ENCODE measurements at places on chromosomes 6 and 20.

DNA sequence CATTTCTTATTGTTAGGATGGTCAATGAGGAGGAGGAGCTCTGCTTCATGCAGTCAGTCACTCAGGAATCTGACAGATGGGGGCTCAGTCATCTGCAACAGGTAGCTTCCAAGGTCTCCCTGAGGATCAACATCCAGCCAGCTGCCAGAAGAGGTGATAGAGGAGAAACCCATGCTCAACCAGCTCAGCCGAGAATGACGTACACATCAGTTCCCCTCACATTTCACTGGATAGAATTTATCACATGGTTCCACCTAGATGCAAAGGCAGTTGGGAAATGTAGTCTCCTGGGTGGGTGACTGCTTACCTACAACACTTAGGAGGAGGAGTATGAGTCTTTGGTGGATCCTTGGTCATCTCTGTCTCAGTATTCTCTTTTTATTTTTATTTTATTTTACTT lies 144.5 kb downstream of the CEBPB start:
- peak; percentile 16 for DNase-seq

- DNase-seq: no peak
Observed at GRCh38 chr20:57849521-57850215, 139.9 kb upstream of the PMEPA1 start.

- no peak for DNase-seq
Observed at GRCh38 chr6:18676548-18676947, 289.4 kb downstream of the RNF144B start.

- DNase-seq: no peak
Observed at GRCh38 chr6:52505726-52506409, 71.0 kb downstream of the TRAM2 start.

DNA sequence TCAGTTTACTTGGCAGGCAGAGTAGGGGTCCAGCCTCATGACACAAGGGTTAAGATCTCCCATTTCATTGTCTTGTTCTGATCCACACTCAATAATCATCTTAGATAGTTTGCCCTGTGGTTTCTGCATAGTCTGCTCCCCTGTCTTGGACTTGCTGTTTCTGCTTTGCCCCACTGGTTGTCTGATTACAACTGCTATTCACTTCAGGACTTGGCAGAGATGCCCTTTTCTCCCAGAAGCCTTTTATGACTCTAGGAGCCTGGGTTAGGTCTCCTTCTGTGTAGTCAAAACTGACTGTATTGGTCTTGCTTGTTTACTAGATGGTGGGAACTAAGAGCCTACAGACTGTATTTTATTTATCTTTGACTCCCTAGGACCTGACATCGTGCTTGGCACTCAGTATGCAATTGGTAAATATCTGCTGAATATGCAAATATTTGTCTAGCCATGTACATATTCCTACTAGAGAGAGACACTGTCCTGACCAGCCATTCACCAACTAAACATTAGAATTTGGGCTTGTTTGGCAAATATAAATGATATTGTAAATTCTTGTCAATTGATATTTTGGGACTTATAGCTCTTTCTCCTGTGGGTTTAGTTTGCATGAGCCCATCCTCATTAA lies 165.9 kb upstream of the KCNK16 start:
- DNase-seq: no peak

DNA sequence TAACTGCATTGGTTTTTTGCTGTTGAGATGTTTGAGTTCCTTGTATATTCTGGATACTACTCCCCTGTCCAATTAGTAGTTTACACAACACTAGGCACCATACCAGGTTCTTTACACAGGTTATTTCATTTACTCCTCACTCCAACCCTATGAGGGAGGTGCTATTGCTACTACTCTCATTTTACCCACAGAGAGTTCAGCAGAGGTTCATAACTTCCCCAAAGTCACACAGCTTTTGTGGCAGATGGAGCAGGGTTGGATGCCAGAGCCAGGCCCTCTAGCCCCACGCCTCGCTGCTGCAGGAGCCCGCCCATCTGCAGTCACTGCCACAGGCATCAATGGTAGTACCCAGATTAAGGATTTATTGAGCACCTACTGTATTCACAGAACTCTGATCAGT lies 61.7 kb upstream of the MAP3K4 start:
- no peak for DNase-seq

DNA sequence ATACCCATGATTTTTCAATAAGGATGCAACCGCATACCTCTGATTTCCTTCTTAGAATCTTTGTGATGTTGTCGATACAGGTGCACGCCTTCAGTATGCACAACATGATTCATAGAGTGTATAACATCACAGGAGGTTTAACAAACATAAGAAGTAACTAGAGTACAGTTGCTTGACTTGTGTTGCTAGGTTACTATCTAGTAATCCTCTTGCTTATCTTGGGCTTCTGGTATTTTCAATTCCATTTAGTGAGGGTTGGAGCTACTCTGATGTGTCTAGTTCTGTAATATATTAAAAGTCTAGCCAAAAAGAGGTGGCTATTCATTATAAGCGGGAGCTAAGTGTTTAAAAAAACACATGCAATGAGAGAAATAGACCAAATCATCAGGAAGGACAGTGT lies 85.5 kb upstream of the TENT5A start:
- no peak for DNase-seq

DNA sequence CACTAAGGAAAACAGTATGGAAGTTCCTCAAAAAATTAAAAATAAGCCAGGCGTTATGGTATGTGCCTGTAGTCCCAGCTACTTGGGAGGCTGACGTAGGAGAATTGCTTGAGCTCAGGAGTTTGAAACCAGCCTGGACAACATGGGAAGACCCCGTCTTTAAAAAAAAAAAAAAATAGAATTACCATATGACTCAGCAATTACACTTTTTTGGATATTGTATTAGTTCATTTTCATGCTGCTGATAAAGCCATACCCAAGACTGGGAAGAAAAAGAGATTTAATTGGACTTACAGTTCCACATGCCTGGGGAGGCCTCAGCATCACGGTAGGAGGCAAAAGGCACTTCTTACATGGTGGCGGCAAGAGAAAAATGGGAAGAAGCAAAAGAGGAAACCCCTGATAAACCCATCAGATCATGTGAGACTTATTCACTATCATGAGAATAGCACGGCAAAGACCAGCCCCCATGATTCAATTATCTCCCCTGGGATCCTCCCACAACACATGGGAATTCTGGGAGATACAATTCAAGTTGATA lies 10.8 kb upstream of the SMIM29 start:
- no peak for DNase-seq

DNA sequence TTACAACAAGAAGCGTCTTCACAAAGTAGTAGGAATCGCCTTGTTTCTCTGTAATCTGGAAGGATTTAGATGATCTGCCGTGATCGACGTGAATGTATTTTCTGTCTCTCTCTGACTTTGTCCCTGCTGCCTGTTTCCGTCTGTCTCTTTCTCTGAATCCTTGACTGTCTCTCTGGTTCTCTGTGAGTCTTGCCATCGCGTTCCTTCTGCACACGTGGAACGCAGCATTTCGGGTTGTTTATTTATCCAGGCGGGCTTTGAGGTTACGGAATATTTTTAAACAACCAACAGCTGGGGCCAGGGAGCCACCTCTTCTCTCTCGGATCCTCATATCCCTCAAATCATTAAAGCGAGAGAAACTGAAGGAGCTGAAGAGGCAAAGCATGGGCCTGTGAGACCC lies 215.9 kb downstream of the ZDHHC14 start:
- DNase-seq: no peak

DNA sequence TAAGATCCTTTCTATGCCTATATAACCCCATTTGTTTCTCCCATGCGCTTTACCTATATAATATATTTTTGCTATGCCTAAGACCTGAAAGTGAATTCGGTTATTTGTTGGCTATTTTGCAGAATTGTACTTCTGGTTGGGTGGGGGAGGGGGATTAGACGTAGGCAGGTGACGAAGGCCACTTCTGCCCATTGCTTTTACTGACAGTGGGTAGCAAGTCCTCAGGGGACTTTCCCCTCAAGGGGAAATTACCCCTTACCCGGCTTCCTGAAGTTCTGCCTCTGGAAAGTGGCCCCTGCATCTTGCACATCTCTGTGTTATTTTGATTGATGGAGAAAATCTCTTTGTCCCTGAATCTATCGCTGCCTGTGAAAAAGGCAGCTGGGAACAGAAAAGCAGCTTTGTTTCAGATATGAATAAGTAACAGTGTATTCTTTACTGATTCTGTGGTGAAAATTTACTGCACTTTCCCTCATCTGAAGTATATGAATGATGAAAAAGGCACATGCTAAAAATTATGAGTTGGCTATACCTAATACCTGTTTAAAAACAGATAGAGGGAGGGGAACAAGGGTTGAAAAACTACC lies 133.9 kb downstream of the UTRN start:
- no peak for DNase-seq

DNA sequence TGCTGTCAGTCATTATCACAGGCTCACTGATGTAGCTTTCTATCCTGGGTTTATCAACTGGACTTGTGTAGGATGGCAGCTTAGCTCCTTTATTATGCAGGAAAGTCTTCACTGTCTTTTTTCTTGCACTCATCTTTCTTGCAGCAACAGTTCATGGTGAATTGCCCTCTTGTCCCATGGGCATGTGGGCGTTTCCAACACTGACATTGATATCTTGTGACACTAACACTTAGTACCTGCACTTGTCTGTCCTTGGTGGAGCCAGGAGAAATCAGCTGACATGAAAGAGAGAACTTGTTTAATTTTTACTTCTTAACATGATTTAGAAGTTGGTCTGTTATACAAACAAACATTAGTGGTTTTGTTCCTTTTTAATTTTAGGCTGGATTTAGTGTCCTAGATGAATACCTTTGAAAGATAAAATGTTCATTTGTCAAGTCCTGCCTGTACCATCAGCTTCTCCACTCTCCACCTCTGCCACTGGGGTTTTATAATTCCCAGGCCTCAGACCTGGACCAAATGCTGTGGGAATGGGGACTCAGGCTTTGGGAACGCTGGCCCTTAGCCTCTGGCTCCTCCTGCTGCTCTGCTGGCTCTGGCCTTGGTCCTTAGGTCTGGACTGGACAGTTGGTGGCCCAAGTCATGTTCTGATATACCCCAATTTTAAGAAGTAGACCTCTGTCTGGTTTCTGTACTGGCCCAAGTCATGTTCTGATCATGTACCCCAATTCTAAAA lies 161.0 kb upstream of the LAMP5 start:
- no peak for DNase-seq

Measured in NT2/D1 (cell line).